ENCODE measurements at places on chromosomes 4 and X.

GRCh38 chr4:172736046-172736445 is 432.6 kb upstream of the GALNT7 start:
- no peak for DNase-seq

DNA sequence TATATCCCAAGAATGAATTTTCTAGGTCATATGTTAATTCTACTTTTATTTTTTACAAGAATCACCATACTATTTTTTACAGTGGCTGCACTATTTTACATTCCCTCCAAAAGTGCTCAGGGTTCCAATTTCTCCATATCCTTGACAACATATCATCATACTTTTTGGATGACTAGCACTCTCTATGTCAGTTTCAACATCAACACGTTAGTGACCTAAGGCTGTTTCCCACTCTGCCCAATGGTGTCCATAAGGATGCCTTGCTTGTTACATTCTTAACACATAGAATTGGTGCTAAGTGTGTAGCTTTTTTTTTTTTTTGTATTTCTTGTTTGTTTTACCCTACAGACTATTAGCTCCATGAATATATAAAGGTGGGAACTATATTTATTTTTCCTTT is 175.4 kb downstream of the PCDH10 start:
- DNase-seq = no peak

DNA sequence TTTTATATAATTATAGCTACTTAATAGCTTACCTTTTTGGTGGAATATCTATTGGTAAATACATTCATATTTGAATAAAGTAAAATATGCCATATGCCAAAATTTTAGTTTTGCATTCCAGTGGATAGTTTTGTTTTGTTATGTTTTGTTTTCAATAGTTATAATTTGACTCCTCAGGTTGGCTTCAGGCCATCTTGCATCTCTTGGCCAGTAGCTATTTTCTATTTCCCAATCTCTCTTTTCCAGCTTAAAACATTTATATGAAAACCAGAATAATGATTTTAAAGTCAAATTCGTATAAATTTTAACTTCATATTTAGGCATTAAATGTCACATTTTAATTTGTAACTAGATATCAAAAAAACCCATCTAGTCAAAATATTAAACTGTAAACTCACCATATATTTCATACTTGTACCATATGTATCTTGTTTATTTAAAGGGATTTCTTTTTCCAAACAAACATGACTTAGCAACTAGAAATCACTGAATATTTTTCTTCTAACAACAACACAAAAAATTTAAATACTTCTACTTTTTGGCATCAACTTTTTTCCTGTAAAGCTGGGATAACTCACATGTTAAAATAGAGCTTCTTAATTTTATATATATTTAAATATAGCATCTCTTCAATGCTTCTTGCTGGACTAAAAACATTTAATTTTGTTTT is 1209.6 kb downstream of the PCDH7 start:
- no peak for DNase-seq

GRCh38 chr4:64814616-64815015 is 405.4 kb upstream of the TECRL start:
- DNase-seq = no peak

GRCh38 chr4:99803566-99804101 is 13.0 kb upstream of the DAPP1 start:
- DNase-seq = no peak

GRCh38 chrX:107632346-107632745 is 4.0 kb downstream of the PRPS1 start:
- no peak for DNase-seq

GRCh38 chr4:1728061-1728980 is 7.0 kb downstream of the TACC3 start:
- no peak for DNase-seq

DNA sequence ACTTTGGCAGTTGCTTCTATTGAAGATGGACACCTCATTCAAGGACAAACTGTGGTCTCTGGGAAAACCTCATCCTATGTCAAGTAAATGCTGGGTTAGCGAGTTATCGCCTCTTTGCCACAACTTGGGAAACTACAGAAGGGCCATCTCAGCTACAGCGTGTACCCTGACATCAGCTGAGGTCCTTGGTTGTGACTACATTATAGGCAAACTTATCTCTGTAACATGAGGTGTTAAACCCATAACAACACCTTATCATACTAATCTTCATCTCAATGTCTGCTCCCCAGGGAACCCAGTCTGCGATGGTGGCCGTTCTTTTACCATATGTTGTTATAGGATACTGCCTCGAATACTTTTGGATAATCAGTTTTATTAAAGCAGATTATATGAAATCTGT is 1862.7 kb downstream of the STIM2 start:
- DNase-seq = no peak

GRCh38 chrX:2965965-2966364 is 36.8 kb upstream of the ARSD start:
- no peak for DNase-seq

DNA sequence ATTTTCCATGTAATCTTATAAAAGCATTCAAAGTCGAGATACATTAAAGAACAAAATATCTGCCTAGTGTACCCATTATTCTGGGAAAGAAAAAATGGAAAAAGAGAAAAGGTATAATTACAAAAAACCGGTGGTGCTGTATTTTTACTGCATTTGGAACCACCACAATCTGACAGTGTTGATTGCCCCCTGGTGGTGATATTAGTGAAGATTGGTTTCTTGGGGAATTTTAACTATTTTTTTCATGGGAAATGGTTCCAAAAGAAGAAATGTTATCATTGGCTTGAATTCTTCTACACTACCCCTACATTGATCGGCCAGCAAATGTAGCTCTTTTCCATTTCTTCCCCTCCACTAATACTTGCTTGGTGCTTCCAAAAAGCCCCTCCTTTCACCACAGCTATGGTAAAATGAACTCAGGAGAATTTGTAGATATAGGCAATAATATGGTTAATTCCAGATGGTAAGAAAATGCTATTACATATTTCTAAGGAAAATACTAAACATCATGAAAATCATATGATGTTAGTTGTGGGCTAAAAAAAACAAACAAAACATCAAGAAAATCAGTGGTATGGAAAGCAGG is 50.0 kb downstream of the COX18 start:
- DNase-seq = no peak

DNA sequence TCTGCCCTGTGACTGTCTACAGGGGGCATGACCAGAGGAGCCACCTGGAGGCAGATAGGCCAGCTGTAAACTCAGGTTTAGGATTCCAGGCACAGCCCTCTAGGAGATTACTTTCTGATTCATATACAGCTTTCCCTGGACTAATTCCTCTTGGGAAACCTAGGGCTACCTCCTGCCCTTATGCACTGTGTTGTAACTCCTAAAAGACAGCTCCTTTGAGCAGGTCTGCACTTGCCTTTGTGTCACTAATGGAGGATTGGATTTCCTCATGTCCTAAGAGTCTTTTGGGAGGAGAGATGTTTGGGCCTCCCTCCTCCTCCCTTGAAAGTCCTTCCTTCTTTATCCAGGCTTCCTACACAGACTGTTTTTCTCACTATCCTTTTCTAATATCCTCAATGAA is 202.0 kb downstream of the PCDH19 start:
- no peak for DNase-seq

- DNase-seq = no peak
Observed at GRCh38 chrX:79036157-79036880, 91.1 kb downstream of the P2RY10 start.
